ENCODE measurements at places on chromosomes 7 and 10.

DNA sequence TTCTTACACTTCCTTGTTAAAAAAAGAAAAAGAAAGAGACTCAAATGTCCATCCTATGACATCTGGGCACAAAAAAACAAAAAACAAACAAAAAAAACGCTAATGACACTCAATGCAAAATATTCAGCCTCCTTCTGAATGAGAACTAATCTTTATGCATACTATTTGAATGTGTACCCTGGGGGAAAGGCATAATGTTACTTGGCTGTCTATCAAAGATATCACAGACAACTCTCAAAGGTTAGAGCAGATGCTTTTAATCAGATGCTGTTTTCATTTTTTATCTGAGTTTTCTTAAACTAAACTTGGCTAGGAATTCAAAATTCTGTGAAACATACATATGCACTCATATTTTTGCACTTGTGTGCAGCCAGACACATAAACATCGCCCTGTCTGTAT is 745.8 kb downstream of the CNTNAP2 start:
- no peak for DNase-seq

DNA sequence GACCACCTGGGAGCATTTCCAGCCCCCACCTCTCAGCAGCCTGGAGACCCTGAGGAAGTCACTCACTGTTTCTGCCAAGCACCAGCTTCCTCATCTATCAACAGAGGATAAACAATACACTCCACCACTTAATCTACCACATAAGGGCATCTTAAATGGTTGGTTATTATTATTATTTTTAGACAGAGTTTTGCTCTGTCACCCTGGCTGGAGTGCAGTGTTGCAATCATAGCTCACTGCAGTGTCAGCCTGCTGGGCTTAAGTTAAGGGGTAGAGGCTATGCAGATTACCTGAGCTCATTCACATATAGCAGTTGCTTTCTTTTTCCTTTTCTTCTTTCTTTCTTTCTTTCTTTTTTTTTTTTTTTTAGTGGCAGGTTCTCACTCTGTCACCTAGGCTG is 59.5 kb upstream of the ELN start:
- no peak for DNase-seq

- no peak for DNase-seq
Observed at GRCh38 chr7:128842674-128843641, 12.8 kb downstream of the FLNC start.

DNA sequence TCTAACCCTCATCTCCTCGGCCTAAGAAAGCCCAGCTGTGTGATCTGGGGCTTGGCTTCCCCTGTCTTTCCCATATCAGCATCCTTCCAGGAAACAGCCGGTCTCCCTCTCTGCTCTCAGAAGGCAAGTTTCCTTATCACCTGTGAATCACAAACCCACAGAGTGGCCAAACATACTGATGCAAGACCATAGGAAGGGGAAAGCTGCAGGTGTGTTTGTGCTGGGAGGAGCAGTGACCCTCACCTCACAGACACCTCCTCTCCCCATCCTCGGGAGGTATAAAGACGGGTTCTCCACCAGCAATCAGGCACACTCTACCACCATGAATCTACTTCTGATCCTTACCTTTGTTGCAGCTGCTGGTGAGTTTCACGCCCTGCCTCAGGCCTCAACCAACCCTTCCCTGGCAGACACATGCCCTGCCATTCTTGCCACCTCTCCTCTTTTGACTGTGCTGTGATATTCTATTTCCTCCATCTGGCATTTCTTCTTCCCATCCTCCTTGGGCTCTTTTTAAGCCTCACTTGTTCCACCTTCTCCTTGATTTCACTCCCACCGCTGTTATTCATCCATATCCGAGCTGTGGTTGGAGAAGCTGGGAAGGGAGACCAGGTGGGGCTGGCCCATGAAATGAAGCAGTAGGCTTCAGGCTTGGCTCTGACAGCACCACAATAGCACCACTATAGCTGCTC is at the start of gene PRSS2:
Gene PRSS2, plus strand, starts transcription at position 310 of the 692 bp plus-strand sequence. Its CDS starts 13 bp downstream, at position 323.
- DNase-seq: no peak

DNA sequence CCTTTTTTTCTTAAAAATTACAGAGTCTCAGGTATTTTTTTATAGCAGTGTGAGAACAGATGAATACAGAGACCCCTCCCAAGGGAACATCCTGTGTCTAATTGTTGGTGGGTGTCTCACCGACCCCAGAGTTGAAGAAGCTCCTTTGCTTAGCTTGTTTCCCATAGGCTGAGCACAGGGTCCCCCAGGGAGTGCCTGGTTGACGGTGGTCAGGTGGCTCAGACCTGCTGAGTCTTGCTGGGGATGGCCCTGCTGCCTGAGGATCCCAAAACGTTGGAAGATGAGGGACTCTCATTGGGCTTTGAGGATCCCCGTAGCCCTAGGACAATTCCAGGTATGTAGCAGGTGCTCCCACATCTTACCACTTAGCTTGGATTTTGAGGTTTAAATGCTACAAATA is 19.5 kb downstream of the SCART1 start:
- DNase-seq: no peak

GRCh38 chr7:112202816-112203215 is 3.4 kb downstream of the DOCK4 start:
- DNase-seq: peak; percentile 9

- DNase-seq: no peak
Observed at GRCh38 chr10:119658274-119658673, 7.1 kb downstream of the BAG3 start.

GRCh38 chr10:44881649-44882048 is 29.5 kb upstream of the TMEM72 start:
- no peak for DNase-seq

- DNase-seq: no peak
Observed at GRCh38 chr7:137086896-137087295, 218.4 kb downstream of the CHRM2 start.

- peak; percentile 73 for DNase-seq
Observed at GRCh38 chr10:46228563-46229071, 58.2 kb upstream of the ANTXRL start.

- DNase-seq: no peak
Observed at GRCh38 chr10:15658069-15658702, 61.5 kb downstream of the ITGA8 start.

GRCh38 chr10:24901686-24902399 is 50.6 kb downstream of the PRTFDC1 start:
- DNase-seq: no peak

- no peak for DNase-seq
Observed at GRCh38 chr7:24406053-24406788, 122.2 kb downstream of the NPY start.

- DNase-seq: no peak
Observed at GRCh38 chr10:114294549-114294948, 55.5 kb downstream of the VWA2 start.

DNA sequence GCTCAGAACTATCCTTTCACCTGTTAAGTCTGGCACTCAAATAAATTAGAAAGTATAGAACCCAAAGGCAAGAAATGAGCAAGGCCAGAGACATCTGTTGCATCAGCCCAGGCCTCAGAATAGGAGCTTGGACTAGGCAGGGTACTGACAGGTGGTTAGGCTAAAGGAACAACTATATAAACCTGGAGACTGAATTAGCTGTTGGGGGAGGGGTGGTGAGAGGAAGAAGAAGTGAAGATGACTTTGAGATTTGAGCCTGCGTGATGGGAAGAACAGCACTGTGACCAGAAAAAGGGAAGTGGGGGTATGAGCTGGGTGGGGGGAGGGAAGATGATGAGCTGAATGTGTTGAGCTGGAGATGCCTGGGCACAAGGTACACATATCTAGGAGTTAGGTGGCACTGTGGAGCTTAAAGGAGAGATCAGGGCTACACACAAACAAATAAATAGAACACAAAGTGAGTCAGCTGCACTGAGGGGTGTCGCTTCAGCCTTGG is 244.7 kb downstream of the PTEN start:
- DNase-seq: peak; percentile 79

DNA sequence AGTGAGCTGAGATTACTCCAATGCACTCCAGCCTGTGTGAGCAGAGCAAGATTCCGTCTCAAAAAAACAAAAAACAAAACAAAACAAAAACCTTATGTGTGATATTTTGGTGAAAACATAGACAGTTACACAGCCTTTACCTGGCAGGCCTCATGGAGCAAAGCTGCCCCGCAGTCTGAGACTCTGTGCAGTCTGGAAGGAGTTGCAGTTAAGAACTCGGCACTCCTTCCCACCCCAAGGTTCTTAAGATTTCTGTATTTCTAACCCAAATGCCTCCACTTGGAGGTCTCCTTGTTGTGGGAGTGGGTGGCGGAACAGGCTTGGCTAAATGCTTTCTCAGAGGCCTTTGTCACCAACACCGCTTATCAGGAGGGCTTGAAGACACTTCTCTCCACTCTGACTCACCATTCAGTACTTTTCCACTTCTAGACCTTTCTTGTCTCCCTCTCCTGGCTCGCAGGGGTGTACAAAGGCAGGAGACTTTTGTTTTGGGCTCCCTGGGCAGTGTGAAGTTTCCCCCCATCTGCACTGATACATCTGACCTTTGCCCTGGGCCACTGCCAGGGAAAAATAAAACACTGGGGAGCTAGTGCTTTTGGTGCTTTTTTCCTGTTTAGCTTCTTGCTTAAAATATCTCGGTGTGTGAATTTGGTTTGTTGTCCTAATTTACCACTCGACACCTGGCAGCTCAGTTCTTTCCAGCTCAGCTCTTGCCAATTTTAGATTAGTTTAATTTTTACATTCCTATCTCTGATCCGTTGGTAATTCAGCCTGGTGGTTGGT is 51.3 kb upstream of the MAGI2 start:
- no peak for DNase-seq

DNA sequence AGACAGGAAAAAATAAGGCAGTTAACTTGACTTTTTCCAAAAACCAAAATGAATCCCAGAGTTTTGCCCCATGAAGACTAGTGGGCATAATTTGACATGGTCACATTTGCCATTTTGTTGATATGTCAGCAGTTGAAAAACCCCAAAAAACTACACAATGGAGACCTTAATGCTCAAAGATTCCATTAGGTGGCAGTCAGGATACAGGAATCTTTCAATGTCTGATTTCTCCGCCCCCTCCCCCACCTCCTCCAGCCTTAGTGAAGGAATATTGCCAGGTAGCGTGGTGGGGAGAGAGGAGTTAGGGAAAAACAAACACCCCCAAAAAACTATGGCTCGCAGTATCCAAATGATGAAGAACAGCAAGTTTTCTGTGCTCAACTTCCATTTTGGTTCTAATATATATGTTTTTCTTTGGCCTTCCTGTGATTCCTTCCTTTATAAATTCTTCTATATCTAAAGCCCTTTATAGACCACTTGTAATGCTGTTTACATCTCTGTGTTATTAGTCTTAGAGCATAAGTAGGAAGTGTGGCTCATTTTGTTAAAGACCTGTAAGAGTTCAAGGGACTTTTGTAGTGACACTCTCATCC is 6.7 kb upstream of the SMNDC1 start:
- DNase-seq: peak; percentile 48

GRCh38 chr10:131834152-131834810 is 66.5 kb upstream of the PPP2R2D start:
- no peak for DNase-seq

GRCh38 chr10:77223526-77224460 is 413.8 kb downstream of the KCNMA1 start:
- no peak for DNase-seq

DNA sequence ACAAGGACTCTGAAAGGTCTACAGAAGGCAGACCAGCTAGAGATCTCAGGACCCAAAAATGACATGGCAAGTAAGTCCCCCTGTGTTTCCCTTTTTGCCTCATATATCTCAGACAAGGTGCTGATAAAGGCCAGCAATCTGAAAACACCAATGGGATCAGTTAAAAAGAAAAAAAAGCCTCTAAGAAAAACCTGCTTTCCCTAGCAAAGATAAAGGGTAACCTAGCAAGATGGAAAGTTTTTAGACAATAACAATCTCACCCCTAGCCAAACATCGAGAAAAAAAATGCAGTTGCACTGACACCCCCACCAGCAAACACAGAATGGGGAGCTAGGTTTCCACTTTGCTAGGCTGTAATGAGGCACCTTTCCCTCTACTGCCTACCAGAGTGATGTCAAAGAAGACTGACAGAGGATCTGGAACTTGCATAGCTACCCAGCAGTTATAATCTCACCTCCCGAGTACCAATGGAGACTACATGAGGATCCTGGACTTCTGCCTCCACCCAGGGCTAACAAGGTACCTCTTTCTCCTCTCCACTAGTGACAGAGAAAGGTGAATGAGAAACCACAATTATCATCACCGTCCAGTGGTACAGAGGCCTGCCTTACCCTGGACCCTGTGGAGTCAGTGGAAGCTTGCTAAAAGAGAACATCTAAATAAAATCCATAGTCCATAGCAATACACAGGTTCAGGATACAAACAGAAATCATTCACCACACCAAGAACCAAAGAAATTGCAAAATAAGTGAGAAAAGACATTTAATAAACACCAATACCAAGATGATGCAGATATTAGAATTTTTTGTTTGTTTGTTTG is 240.8 kb downstream of the ARHGAP12 start:
- no peak for DNase-seq

DNA sequence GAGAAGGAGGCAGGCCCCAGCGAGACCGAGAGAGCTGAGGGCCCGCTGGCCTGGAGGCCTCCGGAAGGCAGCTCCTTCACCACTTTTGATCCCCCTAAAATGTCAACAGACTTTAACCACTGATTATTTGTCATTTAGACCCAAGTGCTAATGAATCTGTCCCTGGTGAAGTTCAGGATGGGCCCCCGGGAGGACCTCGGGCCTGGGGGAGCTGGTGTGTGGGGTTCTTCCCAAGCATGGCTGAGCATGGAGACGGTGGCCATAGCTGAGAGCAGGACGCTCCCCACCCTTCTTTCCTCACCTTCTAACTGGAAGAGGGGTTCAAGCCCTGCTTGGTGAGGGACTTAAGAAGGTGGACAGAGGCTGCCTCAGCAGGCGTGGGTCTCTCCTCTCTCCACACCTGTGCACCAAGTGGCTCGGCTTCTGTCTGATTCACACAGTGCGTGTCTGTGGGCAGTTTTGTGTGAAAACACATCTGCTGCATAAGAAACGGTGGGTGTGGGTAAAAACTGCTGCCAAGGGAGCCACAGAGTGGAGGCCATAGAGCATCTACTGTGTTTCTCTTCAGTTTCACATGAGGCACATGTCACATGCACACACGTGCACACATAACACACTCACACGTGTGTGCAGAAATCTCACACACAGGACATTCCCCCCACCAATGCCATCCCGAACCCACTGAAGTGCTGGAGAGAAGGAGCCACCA is 53.5 kb upstream of the VIPR2 start:
- no peak for DNase-seq

GRCh38 chr10:47278152-47278473 is 21.9 kb upstream of the GDF10 start:
- DNase-seq: no peak

DNA sequence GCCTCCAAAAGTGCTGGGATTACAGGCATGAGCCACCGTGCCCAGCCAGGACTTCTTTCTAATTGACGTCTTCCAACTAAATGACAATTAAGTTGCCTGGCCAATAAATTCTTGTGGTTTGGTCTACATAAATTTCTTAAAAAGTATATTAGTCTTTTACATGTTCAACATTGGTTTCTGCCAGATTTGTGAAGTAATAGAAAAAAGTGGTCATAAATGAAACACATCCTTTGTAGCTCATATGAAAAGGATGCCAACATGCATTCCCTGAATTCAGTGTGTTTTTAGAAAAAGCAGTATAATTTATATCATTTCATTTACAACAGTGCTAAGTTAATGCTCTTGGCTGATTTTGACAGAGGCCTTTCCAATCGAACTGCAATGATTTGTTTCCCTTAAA is 215.0 kb downstream of the TAX1BP1 start:
- no peak for DNase-seq

GRCh38 chr10:60863796-60864195 is 80.2 kb downstream of the RHOBTB1 start:
- DNase-seq: no peak

GRCh38 chr10:61071580-61071979 is 127.6 kb upstream of the RHOBTB1 start:
- no peak for DNase-seq
